ENCODE measurements at places on chromosomes 7 and 10.

DNA sequence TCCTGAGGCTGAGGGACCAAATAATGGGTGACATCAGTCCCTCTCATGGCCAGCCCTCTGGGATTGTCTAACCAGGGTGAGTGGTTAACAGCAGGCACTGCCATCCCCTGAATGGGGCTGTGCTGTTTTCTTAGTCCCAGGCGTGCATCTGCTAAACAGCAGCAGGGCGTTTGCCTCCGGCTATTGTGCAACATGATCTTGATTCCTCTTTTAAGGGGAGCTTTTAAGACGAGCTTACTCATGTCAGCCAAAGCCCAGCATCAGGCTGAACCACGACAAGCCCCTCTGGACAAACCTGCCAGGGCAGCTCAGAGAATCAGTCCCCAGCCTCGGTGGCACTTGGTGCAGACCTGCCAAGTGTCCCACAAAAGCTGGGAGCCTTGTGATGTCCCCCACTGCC is 16.2 kb upstream of the IGFBP3 start:
- DNase-seq = peak; percentile 39

- no peak for DNase-seq
These were observed 29.0 kb upstream of the WDFY4 start for GRCh38 chr10:48655411-48656240.

GRCh38 chr10:123259791-123260190 is 105.6 kb downstream of the BUB3 start:
- DNase-seq = no peak

DNA sequence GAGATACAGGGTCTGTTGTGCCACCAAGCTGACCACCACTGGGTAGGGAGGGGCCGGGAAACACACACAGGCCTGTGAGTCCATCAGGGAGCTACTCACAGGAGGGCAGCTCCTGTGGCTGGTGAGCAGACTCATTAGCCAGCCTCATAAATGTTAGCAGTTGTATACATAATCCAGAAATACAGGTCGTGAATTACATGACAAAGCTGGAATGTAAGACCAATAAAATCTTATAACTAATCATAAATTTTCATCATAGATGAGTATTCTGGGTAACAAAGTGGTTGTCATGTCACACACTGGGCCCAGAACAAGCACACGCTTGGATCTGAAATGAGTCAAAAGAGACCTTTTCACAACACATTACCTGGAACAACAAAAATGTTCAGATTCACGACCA is 642.6 kb upstream of the AUTS2 start:
- DNase-seq = no peak

DNA sequence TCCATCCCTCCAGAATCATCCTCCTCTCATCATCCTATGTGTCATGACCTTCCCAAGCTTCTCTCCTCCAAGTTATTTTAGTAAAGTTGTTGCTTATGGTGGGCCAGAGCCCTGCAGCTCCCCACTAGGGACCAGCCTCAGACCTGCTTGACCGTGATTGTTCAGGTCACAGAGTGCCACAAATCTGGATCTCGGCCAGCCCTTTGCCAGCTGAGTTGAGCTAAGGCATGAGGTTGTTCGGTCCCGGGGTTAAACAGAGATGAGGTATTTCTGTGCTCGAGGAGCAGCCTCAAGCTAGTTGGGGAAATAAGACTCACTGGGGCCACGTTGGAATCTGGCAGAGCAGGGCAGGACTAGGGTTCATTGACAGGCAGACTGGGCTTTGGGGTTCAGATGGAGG is 66.3 kb upstream of the PPIF start:
- DNase-seq = no peak

DNA sequence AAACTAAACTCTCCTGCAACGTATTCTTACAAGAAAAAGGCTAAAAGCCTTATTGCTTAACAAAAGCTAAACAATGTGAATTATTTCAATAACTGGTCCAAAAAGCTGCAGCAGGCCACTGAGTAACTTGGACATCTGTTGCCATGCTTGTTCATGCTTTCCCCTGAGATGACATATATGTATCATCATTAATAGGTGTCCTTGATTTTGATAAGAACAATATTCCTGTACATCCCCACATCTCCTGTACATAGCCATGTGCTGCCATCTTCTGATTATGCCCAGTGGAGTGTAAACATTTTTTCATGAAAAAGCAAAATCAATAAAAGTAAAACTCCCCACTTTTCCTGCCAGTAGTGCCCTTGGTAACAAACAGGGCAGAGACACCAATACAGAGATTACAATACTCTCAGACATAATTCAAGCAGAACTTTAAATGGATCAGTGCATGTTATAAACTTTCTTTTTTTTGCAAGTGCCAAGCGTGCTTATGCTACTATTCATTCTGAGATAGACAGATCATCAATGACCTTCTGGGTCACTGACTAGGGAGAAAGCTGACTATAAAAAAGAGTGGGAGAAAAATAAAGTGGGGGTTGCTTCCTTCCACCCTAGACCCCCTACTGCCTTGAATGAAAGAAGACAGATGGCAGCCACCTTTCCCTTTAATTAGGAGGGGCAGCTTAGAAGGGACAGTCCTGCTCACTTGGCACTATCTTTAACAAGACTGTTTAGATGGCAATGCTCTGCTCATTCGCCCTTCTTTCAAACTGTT is 205.5 kb upstream of the KLF14 start:
- DNase-seq = no peak

DNA sequence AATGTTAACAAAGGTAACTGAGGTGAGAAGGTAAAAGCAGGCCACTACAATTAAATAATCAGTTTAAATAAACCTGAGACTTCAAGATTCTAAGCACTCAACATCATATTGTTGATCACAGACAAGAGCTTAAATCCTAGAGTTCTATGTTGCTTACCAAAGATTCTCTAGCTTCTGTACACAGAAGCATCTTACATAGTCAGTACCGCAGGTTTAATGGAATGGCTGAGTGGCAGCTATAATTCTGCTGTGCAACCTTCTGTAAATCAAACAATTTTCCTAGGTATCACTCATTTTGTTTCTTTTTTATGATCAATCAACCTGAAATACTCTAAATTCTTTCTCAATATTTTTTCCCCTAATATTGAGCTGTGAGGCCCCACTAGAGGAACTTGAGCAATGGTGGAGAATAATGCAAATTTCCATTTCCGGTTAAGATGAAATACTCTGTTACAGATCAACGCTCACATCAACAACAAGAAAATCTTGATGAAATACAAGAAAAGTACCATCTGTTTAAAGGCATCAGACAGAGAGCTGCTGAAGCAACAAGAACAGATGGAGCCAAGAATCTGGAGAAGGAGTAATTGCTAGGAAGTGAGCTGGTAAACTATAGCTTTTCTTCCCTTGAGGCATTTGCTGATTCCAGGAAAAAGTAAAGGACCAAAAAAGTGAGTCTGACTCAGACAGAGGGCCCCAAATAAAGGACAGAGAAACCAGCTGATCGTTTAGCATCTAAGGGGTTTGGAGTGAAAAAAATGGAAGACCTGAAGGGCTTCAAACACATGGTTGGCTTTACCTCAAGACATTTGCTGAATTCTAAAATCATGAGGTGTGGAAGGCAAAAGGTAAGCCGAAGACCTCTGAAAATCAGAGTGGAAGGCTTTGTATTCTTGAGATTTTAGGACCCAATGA is 22.6 kb downstream of the PNPLA8 start:
- DNase-seq = no peak

DNA sequence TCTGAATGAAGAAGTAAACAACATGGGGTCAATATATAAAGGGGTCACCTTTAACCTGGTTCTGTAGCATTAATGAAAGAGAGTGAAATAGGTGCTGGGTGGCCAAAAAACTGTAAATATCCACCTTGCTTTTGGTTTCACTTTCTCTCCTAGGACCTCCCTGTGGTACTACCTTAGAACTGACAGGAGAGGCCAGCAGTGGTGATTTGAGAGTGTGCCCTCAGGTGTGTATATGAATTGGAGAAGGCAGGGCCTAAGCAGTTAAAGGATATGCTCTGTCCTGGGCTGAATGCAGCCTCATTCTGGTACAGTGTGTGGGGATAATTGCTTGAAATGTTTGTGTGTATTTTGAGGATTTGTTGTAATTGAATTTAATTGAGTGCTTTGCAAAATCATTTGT is 62.0 kb downstream of the BBS9 start:
- no peak for DNase-seq

DNA sequence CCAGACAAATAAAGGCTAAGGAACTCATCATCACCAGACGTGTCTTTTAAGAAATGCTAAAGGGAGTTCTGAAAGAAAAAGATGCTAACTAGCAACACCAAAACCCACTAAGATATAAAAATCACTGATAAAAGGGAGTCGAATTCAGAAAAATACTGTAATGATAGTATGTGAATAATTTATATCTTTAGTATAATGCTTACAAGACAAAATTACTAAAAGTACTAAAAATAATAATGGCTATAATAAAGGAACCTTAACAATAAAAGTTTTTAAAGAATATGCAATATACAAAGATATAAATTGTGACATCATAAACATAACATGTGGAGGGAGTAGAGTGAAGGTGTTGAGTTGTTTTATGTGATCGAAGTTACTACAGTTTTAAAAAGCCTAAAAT is 28.3 kb downstream of the HPSE2 start:
- no peak for DNase-seq

GRCh38 chr10:132539431-132539839 is 1.8 kb downstream of the INPP5A start:
- DNase-seq = no peak

DNA sequence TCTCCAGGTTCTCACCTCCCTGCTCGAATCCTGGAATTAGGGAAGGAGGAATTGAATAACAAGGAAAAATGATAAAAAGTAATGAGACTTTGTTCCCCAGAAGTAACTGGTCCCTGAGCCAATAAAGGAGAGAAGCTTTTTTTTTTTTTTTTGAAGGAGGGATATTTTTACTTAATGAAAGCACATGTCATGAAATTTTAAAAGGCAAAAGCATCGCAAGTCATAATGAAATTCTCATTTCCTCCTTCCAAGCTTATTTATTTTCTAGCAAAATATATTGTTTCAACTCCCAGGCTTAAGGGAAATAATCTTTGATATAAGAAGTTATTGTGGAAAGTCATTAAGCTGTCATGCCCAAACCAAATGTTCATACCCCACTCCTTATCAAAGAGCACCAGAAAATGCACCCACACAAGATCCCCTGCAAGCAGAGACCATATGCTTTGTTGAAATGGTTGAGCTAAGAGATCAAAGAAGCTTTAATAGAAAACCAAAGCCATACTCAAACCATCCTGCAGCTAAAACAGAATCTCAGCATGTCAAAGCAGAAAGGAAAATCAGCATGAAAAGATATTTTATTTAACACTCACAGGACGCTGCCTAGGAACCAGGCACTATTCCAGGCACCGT is 16.7 kb upstream of the ABCC2 start:
- DNase-seq = no peak

GRCh38 chr7:47806701-47807103 is 141.6 kb downstream of the PKD1L1 start:
- no peak for DNase-seq

- no peak for DNase-seq
These were observed 27.1 kb downstream of the NMT2 start for GRCh38 chr10:15141136-15142054.

Measured in BJ (cell line).